ENCODE measurements at places on chromosomes 7 and 10. TPM values are rescaled to one million over a fixed set of nuclear protein-coding genes. Genes with fewer than 3 reads are reported as not detected.

GRCh38 chr10:58836991-58837575 is 324.4 kb downstream of the BICC1 start:
- H3K4me3 ChIP-seq: no peak overlapping the region
- no peaks in the 10 kb centered on the region for H3K27me3 ChIP-seq
- H3K36me3 ChIP-seq: no peaks in the 10 kb centered on the region
- DNase-seq: no peak
- H3K27ac ChIP-seq: no peak overlapping the region

- H3K27ac ChIP-seq: no peak overlapping the region
- H3K4me1 ChIP-seq: peaks cover 2% of the 10 kb centered on the region
- H3K4me3 ChIP-seq: no peak overlapping the region
- DNase-seq: no peak
- no peaks in the 10 kb centered on the region for H3K36me3 ChIP-seq
Measured at GRCh38 chr7:68980011-68980410, 618.3 kb upstream of the AUTS2 start.

- no peaks in the 10 kb centered on the region for H3K27me3 ChIP-seq
- H3K4me1 ChIP-seq: no peaks in the 10 kb centered on the region
- H3K4me3 ChIP-seq: no peak overlapping the region
- DNase-seq: no peak
Measured at GRCh38 chr7:149830997-149831740, 7.0 kb upstream of the ZNF862 start.

AQP1 gene
- 64.4 TPM for total RNA-seq

DNA sequence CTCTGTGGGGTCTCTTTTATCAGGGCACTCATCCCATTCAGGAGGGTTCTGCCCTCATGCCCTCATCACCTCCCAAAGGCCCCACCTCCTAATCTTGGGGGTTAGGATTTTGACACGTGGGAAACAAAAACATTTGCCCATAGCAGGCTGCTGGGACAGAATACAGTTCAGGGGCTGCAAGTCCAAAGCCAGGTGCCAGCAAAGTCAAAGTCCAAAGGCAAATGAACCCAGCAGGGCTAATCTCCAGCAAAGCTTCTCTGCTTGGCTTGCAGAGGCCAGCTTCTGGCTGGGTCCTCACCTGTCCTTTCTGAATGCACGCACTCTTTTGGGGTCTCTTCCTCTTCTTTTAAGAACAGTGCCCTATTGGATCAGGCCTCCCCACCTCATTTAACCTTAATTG is 359.9 kb downstream of the DPP6 start:
- DNase-seq: no peak
- H3K4me1 ChIP-seq: no peaks in the 10 kb centered on the region
- H3K27me3 ChIP-seq: no peaks in the 10 kb centered on the region
- H3K27ac ChIP-seq: no peak overlapping the region
- H3K4me3 ChIP-seq: no peak overlapping the region

PSMC2 gene
- 118 TPM for total RNA-seq

H2BK1 gene
- total RNA-seq: not detected

DNA sequence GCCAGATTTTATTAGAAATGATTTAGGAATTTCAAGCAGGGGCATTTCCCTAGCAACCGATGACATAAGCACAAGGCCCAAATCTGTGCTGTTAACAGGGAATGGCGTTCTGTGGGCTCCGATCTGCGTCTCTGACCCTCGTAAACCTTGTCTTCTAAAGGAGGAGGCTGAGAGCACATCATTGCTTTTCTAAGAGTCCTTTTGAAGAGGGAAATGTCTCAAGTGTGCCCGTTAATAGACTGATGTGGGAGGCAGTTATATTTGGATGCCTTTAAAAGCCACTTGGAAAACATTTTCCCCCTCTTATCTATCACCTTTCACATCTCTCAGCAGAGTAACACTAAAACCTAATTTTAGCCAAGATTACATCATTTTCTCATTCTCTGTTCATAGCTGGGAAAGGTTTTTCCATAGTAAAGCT is 424.1 kb upstream of the GALNT17 start:
- no peaks in the 10 kb centered on the region for H3K36me3 ChIP-seq
- H3K27ac ChIP-seq: no peak overlapping the region
- no peak overlapping the region for H3K4me3 ChIP-seq
- no peaks in the 10 kb centered on the region for H3K27me3 ChIP-seq
- peaks cover 37% of the 10 kb centered on the region for H3K4me1 ChIP-seq

OGDHL gene
- total RNA-seq: 23.3 TPM

- H3K4me1 ChIP-seq: no peaks in the 10 kb centered on the region
- DNase-seq: no peak
- no peaks in the 10 kb centered on the region for H3K36me3 ChIP-seq
- H3K27me3 ChIP-seq: no peaks in the 10 kb centered on the region
Measured at GRCh38 chr10:126262233-126262838, 125.9 kb downstream of the ADAM12 start.

DNA sequence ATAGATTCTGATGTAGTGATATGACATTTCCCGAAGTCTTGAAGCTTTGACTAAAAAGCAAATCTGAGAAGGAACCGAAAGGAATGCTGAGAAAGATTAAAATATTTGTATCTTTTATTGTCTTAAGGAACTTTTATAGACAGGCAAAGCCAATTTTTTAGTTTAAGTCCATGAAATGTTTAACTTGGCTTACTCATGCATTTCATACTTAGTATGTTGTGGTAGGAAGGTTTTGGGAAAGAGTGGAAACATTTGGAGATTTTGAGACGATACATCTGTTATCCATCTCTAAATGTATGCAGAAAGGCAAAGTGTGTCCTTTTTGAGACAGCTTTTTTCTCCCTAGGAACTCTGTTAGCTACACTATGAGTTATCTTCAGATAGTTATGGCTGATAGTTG is 10.1 kb downstream of the TBC1D12 start:
- peaks cover 3% of the 10 kb centered on the region for H3K4me1 ChIP-seq
- no peak overlapping the region for H3K27ac ChIP-seq
- no peak for DNase-seq
- H3K36me3 ChIP-seq: no peaks in the 10 kb centered on the region

GRCh38 chr10:92108120-92108519 is 182.8 kb downstream of the CPEB3 start:
- no peak for DNase-seq
- no peaks in the 10 kb centered on the region for H3K27me3 ChIP-seq
- H3K27ac ChIP-seq: no peak overlapping the region
- no peak overlapping the region for H3K4me3 ChIP-seq

GJC3 gene
- total RNA-seq: 12.6 TPM

TSPAN33 gene
- total RNA-seq: 16.4 TPM

DNA sequence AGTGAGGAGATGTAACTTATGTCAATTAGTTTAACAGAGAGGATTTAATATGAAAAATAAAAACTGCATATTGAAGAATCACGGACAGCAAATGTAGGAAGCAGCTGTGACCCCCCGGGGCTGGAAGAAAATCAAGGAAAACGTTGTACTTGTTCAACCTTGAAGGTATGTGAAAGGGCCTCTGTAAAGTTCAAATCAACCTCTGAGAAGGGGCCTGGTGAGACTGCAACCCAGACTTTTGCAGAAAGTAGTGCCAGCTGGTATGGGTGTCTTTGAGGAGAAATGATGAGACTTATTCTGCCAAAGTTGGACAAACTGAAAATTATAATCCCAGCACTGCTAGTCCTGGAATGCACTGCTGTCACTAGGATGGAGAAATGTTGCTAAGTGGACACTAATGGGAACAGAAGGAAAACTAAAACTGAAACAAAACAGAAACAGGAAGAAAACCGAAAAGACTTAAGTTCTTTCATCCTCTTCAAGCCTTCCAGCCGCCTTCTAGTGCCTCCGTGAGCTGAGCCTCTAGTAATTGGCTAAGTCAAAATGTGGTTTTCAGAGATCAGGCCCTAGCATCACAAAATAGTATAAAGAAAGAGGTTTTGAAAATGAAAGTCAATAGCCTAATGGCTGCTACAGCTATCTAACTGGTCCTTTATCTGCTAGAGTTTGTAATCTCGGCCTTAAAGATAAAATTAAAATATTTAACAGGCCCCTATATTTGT is 253.7 kb upstream of the SORCS1 start:
- no peaks in the 10 kb centered on the region for H3K36me3 ChIP-seq
- no peak overlapping the region for H3K27ac ChIP-seq
- no peaks in the 10 kb centered on the region for H3K27me3 ChIP-seq
- H3K4me1 ChIP-seq: no peaks in the 10 kb centered on the region
- H3K4me3 ChIP-seq: no peak overlapping the region
- DNase-seq: no peak

TAS2R3 gene
- 5.7 TPM for total RNA-seq

DNA sequence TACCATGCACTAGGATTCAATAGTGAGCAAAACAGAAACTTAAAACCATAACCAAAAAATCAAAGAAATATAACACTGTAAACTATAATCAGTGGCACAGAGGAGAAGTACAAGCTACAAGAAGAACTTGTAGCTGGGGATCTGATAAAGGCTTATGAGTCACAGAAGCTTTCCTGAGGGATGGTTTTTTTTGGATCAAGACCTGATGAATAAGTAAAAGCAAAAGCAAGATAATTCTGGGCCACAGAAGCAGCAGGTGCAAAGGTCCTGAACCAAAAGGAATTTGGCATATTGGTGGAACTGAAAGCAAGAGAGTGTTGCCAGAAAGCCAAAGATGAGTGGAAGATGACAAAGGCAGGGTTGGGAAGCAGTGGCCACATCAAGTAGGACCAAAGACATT is 37.4 kb upstream of the BET1 start:
- no peak overlapping the region for H3K27ac ChIP-seq
- no peak for DNase-seq
- no peak overlapping the region for H3K4me3 ChIP-seq
- H3K36me3 ChIP-seq: no peaks in the 10 kb centered on the region
- no peaks in the 10 kb centered on the region for H3K27me3 ChIP-seq
- H3K4me1 ChIP-seq: no peaks in the 10 kb centered on the region

DNA sequence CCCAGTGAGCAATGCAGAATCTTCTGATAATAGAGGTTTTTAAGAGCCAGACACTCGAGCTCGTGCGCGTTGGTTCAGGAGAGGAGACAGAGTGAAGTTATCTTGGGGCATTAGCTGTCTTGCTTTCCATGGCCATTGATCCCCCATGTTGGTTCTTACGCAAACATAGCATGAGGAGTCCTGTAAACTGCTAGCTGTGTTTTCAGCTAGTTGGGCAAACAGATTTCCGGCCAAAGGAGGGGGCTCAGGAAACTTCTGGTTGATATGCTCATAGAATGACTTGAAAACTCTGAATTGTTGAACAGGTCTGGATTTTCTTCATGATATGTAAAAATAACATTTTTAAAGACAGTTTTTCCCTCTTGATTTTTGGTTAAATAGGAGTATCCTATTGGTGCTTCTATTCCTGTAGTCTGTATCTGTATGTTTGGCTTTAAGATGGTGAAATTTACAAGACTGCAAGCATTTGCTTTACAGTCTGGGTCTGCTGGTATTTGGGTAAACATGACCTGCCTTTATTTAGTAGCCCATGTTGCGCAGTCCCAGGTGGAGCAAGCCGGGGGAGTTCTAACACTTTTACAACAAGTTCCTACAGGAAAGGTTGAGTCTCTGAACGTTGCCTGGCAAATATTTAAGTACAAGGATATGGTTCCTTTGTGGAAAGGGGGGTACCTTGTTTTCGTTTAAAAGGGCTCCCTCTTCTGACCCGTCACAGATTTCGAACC is 218.4 kb upstream of the KCND2 start:
- no peaks in the 10 kb centered on the region for H3K27me3 ChIP-seq
- DNase-seq: no peak
- no peak overlapping the region for H3K4me3 ChIP-seq
- H3K4me1 ChIP-seq: no peaks in the 10 kb centered on the region
- H3K27ac ChIP-seq: no peak overlapping the region
- H3K36me3 ChIP-seq: no peaks in the 10 kb centered on the region

AGR2 gene
- total RNA-seq: 3.0 TPM

- H3K36me3 ChIP-seq: no peaks in the 10 kb centered on the region
- no peak for DNase-seq
- H3K27ac ChIP-seq: no peak overlapping the region
Measured at GRCh38 chr10:103847909-103848468, 7.4 kb downstream of the SH3PXD2A start.

ABLIM1 gene
- total RNA-seq: 91.0 TPM

DNA sequence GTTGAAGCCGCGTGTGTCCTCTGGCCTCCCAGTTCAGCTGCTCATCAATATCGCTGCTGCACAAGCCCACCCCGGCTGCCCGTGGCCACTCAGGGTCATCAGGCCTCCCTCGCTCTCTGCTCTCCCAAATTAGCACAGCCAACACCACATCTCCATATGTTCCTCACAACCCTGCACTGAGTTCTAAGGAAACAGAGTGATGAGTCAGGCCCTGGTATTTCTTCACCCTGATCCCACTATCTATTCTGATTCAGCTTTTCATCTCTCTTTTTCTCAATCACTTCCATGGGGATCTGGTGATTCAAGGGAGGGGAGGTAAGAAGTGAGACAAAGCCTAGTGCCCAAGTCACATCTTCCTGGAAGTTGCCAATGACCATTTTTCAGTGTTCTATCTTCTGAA is 23.8 kb downstream of the CYTH3 start:
- DNase-seq: no peak
- H3K4me1 ChIP-seq: no peaks in the 10 kb centered on the region
- no peak overlapping the region for H3K4me3 ChIP-seq
- H3K36me3 ChIP-seq: no peaks in the 10 kb centered on the region
- H3K27ac ChIP-seq: no peak overlapping the region
- no peaks in the 10 kb centered on the region for H3K27me3 ChIP-seq

DNA sequence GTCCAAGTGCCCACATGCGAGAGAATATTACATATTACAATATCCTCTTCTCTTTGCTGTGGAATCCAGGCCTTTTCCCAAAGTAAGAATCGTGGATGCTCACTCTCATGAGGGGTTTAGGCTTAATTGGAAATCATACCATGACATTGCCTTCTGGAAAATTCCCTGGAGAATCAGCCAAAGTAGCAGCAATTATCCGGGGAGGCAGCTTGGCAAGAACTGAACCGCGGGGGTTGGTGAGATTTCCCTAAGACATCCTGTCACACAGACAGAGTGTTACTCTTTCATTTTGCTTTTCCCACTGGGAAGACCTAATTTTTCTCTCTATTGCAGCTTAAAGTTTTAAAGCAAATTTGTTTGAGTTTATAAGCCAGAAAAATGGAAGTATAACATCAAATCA is 463.6 kb upstream of the DPP6 start:
- no peaks in the 10 kb centered on the region for H3K27me3 ChIP-seq
- no peaks in the 10 kb centered on the region for H3K4me1 ChIP-seq
- H3K4me3 ChIP-seq: no peak overlapping the region
- no peaks in the 10 kb centered on the region for H3K36me3 ChIP-seq

DNA sequence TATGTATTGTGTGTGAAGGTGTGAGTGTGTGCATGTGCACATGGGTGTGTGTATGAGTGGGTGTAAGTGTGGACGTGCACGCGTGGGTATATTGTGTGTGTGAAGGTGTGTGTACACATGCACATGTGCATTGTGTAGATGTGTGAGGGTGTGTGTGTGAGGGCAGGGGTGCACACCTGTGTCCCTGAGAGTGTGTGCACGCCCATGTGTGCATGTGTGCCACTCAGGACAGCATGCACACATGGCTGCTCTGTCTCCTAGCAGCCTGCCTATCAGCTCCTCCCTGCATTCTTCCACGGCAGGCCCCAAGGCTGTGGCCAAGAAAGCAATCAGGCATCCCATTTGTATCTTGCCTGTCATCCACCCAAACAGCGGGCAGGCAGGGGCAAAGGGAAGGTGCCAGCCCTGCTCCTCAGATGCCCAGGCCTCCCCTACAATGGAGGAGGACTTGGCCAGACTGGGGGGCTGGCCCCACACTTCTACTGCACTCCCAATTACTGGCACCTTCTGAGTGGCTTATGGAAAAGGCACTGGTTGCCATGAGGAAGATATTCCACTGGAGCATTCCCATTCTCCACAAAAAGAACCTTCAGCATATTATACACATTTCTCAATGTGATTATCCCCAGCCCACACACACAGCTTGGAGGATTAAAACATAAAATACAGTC is 380.4 kb upstream of the ZMIZ1 start:
- H3K4me3 ChIP-seq: no peak overlapping the region
- peak overlapping the region; percentile 73 for H3K27ac ChIP-seq
- H3K4me1 ChIP-seq: peaks cover 38% of the 10 kb centered on the region
- no peaks in the 10 kb centered on the region for H3K27me3 ChIP-seq
- no peaks in the 10 kb centered on the region for H3K36me3 ChIP-seq
- no peak for DNase-seq

GHRHR gene
- 2.7 TPM for total RNA-seq
